Activated T-cell treated with anti-CD3 and anti-CD28 coated beads for 48 hours (primary cell): ENCODE measurements at places on chromosomes 11 and 22.
A peak's percentile ranks its signal among the peaks of the same experiment; 100 is the strongest.

GRCh38 chr11:88348870-88349269, 11.3 kb upstream of the CTSC start:
- DNase-seq, result no peak

- no peak for DNase-seq
Observed at GRCh38 chr11:64243236-64243854, 2.5 kb downstream of the FKBP2 start.

DNA sequence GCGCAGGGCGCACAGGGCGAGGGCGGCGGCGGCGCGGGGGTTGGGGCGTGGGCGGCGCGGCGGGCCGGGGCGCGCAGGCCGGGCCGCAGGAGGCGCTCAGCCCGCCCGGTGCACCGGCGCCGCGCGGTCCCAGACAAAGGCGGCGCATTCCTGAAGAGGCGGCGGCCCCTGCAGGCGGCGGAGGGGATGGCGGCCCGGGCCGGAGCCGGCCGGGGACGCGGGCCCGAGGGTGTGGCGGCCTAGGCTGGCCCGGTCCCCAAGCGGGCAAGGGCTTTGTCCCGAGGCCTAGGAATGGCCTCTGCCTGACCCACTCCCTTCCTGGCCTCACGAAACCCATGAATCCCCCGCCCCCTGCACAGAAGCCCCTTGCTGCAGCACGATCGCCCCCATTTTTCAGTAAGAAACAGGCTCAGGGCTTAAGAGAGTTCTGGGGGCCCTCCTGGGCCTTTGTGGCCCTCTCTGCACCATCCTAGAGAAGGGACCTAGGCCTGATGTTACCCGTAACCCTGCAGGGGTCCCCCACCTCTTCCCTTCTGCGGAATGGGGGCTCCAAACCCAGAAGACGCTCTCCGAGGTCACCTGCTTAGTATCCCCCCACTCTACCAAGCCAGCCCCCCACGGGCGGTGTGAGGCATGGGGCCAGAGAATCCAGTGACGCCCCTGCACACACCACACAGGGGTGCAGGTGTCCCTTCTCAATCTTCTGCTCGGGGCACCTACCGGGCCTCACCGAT, at the start of gene RTN4R:
Gene RTN4R, minus strand, starts transcription at position 40 of the 734 bp plus-strand sequence. CDS start 226 bp downstream, outside the sequence.
- peak; percentile 65 for DNase-seq

GRCh38 chr22:47318041-47318737, 555.7 kb downstream of the TBC1D22A start:
- DNase-seq, result no peak

DNA sequence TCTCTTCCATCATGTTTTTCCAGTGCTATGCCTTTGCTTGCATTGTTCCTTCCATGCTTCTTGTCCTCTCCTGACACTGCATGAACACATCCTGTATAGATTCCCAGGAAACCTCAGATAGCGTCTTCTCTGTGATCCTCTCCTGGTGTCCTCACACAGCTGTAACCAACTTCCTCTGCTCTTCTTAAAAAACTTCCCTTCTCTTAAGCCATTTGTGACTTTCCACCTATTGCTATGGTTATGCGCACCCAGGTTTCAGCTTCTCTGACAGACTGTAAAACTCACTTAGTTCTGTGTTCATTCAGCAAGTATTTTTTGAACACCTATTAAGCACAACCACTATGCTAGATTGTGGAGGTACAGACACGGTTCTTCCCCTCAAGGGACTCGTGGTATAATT, 5.1 kb upstream of the APLP2 start:
- DNase-seq, result no peak

GRCh38 chr11:121887569-121887968, 228.4 kb downstream of the BLID start:
- no peak for DNase-seq

GRCh38 chr11:130217133-130218031, 57.8 kb downstream of the ST14 start:
- no peak for DNase-seq

DNA sequence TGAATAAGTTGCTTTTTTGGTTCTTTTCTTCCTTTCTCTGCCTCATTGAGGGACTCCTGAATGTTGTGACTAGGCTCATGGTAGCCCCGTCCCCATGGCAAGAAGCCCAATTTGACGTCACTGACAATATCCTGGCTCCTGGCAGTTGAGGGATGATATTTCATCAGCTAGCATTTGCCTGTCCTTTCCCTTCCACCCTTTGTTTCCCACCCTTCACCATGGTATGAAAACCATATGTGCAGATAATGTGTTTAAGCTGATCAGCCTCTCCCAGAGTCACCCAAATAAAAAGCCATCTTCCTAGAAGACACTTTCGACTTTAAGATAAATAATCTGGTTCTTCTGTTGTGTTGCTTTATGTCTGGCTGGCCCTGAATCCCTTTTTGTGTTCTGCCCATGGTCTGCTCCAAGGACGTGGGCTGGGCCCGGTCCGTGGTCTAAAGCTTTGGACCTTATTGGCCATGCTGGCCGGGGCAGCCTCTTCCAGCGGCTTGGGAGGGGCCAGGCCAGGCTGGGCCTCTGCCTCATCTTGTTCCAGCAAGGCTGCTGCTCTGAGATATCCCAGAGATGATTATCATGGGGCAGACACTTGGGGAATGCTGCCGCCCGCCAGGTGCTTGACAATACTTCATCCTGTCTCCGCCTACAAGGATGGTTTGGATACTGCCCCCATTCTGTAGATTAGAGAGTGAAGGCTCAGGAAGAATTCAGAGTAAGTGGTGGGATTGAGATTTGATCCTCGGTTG, 5.1 kb downstream of the TSPAN18 start:
- no peak for DNase-seq

- no peak for DNase-seq
Observed at GRCh38 chr22:23708270-23708669, 17.5 kb downstream of the RGL4 start.

- DNase-seq, result no peak
Observed at GRCh38 chr11:32829157-32829679, 509 bp upstream of the PRRG4 start.

DNA sequence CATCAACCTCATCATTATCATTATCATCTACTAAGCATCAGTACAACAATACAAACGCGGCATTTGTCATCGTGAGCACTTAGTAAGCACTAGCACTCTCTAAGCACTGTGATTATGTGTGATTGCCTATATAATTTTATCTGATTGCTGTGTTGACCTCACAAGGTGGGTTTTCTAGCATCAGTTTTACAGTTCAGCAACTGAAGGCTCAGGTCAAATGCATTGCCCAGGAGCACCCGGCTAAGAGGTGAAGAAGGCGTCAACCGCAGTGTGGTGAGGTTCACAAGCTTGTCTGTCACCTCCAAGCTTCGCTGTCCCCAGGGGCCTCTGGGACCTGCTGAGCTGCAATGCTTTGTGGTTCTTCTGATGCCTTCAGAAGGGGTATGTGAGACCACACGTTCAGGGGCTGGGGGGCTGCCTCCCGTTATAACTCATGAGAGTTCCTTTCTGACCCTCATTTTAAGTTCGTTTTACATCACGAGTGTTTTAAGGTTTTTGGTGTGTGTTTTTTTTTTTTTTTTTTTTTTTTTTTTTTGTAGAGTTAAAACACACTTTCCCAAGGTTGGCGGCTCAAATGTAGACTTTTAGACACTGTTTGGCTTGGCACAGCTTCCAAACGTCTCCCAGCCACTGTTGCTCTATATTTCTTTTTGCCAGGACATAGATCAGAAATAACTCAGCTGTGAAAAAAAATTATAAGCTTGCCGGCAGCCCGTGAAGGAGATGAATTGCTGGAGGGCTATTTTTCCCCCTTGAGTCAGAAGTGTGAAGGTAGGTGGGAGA, 33.8 kb upstream of the SCUBE1 start:
- peak; percentile 18 for DNase-seq

DNA sequence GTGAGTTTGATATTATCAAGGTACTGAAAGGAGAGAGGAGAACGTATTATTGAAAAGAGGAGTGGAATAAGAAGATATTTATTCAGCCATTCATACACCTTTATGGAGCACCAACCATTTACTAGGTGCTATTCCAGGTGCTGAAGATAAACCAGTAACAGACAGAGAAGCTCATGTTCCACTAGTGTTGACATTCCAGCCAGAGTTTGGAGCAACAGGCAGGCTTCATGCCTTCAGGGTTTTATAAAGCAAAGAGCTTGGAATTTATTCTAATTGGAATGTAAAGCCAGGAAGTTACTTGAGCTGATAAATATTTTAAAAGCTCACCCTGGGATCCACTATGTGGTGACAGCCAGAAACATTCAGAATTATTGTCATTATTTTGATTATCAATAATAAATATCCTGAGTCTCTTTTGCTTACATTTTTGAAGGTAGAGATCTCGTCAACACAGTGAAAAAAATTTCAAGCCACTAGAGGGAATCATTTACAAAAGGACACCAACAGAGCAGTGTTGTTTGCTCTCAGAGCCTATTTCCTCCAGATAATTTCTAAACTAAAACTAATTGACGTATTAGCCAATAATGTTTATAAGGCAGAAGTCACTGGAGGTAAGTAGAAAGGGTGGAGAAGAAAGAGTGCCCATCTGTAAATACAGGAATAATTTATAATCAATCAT, 172.0 kb downstream of the KCNA4 start:
- DNase-seq, result no peak

DNA sequence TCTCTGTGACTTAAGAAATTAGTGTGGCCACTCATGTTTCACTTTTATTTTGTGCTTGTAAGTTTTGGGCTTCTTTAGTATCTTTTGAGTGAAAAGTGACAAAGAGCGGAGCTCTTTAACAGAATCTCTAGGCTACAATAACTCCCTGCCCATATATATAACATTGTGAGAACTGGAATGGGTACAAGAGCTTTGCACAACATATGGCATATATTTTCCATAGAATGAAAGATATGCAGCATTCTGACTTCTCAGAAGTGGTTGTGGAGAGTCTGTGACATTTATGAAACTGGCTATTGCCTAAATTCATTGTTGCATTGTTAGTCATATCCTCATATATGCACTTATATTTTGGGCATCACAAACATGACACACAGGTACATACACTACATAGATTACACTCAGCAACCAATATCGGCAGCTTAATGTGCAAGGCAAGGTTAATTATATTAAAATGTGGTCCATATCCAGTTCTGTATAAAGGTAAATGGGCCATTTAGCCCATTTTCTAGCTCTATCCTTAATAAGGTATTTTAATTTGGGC, 1148.2 kb downstream of the FAM181B start:
- DNase-seq, result no peak

DNA sequence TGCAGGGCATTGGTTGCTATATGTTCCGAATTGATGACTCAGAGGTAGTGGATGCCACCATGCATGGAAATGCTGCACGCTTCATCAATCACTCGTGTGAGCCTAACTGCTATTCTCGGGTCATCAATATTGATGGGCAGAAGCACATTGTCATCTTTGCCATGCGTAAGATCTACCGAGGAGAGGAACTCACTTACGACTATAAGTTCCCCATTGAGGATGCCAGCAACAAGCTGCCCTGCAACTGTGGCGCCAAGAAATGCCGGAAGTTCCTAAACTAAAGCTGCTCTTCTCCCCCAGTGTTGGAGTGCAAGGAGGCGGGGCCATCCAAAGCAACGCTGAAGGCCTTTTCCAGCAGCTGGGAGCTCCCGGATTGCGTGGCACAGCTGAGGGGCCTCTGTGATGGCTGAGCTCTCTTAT, 5.4 kb upstream of the TTC36 start:
- DNase-seq, result no peak

DNA sequence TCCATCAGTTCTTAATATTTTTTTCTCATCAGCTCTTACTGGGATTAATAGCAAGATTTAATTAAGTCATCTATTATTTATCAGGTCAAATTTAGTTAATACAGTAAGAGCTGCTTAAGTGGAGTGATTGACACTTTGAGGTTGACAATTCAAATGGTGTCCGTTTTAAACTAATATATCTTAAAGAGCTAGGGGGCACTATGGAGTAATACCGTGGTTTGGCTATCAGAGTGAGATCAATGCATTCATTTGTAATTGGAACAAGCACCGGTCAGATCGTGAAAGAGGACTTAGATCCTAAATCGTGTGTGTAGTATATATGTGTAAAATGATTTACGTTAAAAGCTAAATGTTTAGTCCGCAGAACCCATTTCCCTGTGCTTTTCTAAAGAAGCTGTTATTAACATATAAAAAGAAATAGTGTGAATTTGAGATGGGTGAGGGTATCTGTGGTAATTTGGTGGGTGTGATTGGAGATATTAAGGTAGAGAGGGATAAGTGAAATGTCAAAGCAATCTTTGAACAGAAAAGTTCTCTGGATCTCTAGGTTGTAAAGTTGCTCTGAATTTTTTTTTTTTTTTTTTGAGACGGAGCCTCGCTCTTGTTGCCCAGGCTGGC, 2.3 kb downstream of the SIK2 start:
- DNase-seq, result no peak

DNA sequence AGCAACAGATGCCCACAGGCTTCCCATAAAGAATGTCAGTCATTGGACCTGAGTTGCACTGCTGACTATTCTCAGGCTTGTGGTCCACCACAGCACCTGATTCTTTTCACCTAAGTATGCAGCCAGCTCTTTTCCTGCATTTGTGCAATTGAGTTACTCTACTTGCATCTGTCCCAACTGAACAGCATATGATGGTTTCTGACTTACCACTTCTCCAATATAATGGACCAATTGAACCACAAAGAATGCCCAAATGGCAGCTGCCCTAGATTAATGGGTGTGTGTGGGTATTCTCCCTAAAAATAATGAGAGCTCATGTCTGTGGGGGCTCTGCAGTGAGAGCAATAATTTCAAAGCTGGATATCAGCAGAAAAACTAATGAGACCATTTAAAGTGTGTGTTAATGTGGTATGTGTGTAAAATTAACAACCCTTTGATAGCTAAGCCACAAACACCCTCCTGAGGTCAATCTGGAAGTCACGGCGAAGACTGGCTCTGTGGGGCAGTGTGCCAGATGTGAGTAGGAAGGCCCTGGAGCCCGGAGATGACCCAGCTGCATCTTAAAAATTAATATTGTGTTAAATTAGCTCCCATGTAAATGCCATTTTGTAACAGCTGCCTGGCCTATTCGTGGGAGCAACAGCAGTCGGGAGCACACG, 43.8 kb downstream of the SC5D start:
- no peak for DNase-seq

- peak; percentile 59 for DNase-seq
Observed at GRCh38 chr11:8593935-8594909, at the start of gene STK33. STK33 (minus strand) TSS chr11:8594228; CDS start chr11:8474905, 119,323 bp downstream.

DNA sequence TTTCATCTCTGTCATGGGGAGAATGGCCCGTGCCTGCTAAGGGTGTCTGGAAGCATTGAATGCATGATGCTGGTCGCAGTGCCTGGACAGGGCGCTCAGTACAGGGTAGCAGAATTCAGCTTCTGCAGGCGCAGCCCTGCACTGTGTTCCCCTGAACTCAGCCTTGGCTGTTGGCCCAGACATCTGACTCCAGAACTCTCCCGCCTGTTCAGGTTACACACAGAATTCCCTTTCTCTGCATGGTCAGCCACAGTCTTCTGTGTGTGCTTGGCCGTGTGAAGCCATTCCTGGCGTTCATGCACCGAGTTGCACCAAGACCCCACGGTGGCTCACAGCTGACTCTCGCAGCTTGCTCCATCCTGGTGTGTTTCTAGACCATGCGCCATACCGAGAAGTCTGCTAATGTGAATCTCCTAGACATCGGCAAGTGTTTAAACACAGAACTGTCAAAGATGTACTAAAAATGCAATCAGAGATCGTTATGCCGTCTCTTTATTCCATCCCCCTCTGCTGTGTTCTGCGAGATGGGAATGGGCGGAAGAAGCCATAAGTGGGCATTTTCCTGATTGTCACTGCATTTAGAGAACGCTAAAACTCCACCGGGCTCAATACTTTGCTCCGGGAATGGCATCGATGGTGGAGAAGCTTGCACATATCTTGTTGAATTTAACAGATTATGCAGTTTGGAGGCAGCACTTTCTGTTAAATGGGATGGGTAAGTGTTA, 55.6 kb downstream of the MPPED1 start:
- DNase-seq, result no peak
